Stimulated activated CD8-positive, alpha-beta memory T cell treated with anti-CD3 and anti-CD28 coated beads, Interleukin-7, amount 100 ng/mL, for 1 hour (primary cell): ENCODE measurements at places on chromosomes 6 and 20.

DNA sequence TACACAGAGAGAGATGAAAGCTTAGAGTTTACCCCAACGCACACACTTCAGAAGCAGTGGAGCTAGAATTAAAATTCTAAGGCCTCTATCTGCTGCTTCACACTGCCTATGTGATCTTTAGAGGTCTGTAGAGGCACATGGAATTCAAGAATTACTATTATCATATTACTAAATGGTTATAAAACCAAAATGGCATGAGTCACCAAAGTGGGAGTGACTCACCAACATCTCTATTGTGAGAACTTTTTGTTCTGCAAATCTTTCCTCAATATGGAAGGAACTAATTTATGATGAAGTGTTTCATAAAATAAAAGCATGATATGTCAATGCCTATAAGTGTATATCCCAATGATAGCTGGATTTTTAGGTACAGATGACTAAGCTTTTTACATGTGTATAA, 28.5 kb upstream of the TMEM244 start:
- DNase-seq = no peak

DNA sequence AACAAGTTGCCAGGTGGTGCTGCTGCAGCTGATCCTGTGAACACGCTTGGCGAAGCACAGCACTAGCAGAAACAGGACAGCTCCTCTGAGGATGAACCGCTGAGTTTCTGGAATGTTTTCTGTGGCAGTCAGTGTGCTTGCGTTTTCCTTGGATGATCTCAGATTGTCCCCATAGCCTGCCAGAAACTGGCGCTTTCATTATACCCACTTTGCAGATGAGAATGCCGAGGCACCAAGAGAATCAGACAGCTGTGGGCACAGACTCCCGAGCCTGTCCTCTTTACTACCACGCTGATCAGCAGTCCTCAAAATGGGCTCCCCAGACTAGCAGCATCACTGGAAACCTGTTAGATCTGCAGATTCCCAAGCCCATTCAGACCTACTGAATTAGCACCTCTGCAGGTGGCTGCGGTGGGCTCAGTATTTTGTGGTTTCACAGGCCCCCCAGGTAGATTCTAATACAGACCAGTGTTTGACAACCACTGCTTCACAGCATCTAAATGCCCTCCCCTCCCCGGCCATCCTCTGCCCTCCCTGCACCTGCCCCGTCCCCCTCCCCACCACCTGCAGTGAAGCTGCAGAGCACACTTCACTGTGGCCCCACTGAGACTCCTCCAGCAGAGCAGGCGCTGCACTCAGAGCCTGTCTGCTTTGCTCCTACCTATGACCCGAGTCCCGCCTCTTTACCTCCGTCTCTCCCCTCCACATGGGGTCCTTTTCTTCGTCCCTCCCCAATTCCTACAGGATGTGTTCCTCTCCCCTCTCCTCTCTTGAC, 29.6 kb downstream of the SPATA2 start:
- no peak for DNase-seq

DNA sequence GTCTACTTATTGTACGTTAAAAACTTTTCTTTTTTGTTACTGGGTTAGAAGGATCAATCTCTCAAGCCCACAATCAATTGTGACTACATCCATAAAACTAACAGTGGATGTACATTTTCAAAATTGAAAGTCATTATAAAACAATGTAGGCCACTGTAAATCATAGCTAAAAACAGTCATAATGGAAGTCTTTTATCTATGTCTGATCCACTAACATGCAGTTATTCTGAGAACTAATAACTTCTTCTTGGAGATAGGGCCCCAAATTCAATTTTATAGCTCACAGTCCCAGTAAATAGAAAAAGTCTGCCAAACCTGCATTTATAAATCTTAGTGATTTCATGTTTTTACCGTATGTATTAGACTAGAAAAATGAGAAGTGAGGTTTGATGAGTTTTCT, 187.3 kb upstream of the MMS22L start:
- DNase-seq = no peak

- DNase-seq = no peak
Observed at GRCh38 chr6:160259598-160259997, 977 bp upstream of the SLC22A2 start.

- no peak for DNase-seq
Observed at GRCh38 chr6:80690551-80691131, 584.2 kb downstream of the BCKDHB start.

- DNase-seq = no peak
Observed at GRCh38 chr6:149974825-149975224, 11.1 kb downstream of the ULBP1 start.

DNA sequence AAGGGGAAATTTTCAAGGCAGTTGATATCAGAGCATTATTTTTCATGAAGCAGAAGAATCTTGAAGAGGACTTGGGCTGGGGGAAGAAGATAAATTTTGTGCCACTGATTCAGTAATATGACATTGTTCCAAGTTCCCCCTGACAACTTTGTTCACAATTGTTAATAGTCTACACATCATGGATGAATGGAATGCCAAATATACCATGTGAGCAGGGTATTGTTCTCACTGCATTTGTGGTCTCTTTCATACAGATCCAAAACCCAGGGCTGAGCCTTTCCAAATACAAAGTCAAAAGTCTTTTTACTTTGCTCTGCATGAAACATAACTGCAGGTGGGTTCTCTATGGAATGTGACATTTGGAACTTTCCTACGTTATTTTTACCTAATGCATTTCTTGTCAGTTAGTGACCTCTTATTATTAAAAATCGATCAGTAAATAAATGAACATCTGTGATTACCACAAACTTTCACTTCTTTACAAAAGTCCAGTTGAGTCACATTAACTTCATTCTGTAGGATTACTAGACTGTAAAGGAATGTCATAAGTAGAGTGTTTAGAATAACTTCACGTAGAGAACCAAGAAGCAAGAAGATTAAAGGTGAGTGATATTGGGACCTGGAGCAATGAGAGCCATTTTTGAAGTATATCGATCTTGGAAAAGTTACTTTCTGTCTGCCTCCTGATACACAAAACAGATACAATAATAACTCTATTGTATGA, 100.9 kb downstream of the RCAN2 start:
- DNase-seq = no peak

DNA sequence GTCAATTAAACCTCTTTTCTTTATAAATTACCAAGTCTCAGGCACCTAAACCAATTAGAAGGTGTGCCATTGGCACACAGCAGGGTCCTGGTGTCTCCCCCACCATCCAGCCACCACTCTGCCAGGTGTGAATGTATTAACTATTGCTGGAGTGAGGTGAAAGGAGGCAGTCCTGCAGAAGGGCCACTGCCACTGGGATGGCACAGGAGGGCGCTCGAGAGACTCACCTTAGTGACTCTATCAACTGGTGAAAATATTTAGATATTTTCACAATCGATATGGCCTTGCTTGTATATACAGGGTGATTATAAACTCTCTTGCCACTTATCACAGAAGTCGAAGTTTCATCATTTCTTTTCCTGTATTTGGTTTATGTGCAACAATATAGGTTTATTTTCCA, 145.6 kb upstream of the ESR1 start:
- DNase-seq = no peak

- DNase-seq = no peak
Observed at GRCh38 chr20:37921341-37921929, 18.5 kb downstream of the VSTM2L start.

DNA sequence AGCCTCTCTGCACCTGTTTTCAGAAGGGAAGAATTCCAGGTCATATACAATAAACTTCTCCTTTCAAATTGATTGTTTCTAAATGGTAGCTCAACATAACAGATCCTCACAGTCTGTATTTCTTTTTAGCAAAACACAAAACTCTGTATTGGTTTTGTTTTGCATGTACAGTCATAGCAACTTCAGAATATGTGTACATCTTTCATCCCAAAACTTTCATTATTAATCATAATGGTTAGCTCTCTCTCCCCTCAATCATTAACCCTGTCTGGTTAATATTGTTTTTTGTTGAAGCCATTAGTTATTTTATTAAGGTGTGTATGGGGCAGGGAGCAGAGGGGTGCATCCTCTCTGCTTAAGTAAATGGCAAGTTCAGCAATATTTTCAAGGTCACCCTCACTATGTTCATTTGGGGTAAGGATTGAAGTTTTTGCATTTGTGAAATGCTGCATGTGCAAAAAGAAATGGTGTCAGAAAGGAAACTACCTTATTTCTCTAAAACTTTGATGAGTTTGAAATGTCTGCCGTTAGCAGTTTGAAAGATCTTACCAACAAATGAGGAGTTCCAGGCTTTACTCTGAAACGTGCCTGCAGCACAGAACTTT, 136.8 kb upstream of the BTBD3 start:
- no peak for DNase-seq

DNA sequence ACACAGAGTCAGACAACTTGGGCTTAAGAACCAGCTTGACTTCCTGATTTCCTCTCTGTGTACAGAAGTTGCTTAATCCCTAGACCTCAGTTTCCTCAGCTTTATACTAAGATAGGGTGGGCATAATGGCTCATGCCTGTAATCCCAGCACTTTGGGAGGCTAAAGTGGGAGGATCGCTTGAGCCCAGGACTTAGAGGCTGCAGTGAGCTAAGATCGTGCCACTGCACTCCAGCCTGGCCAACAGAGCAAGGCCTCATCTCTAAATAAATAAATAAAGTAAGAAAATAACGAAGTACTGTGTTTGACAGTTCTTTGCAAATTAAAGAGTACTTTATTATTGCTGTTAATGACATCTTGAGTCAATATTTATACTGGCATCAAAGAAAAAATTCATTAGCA, 41.7 kb downstream of the CNKSR3 start:
- DNase-seq = no peak

GRCh38 chr20:46557231-46557956, 6.9 kb upstream of the OCSTAMP start:
- no peak for DNase-seq

GRCh38 chr20:47231382-47232039, 125.0 kb downstream of the ZMYND8 start:
- DNase-seq = no peak

DNA sequence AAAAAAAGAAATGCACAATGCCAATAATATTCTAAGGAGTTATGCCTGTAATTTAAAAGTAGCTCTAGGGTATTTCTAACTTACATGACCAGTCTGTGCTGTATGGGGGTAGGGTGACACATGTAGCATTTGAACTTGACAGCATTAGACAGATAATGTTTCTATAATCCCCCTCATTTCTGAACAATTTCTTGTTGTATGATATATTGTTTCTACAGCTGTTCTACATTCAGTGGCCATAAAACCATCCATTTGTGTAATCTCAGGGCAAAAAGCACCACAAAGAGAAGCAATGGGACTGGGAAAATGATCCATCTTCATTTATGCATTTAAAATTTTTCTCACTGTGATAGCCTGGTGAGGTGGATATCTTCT, 767.8 kb downstream of the TFAP2A start:
- no peak for DNase-seq

DNA sequence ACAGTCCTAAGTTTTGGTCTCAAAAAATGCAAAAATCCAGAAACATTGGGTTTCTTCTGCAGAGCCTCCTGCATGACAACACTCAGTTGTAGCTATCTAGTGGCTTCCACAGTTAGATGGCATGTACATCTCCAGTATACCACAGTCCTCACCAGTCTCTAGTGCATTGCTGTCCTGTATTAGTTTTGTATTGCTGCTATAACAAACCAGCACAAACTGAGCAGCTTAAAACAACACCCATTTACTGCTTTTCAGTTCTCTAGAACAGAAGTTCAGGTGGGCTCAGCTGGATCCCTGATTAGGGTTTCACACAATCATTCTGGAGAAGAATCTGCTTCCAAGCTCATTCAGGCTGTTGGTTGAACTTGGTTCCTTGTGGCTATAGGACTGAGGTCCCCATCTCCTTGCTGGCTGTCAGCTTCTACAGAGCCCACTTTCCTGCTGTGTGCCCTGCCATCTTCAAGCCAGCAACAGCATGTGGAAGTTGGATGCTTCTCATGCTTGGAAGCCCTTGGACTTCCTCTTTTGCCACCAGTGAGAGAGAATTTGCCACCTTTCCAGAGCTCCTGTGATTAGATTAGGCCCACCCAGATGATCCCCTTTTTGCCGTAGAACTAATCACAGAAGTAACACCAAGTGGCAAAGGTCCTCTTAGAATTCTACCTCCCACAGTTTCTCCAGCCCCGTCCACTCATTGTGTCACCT, 48.9 kb upstream of the TBC1D7 start:
- DNase-seq = no peak
